ENCODE measurements at places on chromosomes 5 and 9.

DNA sequence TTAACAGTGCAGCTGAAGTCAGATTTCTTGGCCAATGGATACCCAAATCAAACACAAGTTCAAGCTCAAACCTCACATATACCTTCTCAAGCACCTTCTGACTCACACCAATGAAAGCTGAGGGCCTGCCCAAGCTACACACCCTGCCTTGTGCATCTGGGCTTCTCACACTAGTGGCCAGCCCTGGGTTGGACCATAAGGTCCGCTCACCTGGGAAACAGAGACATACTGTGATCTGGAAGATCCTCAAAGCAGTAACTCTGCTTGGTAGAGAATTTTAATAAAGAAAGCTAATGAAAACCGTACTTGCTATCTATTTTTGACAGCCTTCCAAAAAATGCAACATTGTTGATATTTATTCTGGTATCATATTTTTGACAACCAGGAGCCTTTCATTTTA lies 7.4 kb upstream of the TRPM3 start:
- no peak for DNase-seq

DNA sequence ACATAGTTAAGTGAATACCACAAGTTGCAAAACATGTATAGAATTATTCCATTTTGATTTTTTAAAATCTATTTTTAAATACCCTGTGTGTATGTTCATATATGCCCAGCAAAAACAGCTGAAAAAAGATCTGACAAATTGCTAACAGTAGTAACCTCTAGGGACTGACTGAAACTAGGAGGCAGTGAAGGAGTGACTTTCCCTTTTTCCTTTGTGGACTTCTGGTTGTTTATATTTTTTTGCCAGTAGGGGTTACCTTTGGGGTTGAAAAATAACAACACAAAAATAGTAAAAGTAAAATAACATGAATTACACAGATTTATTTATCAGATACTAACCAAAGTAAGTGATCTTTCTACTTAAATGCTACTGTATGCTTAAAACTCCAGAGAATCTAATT lies 2.9 kb downstream of the MEGF9 start:
- DNase-seq: no peak

GRCh38 chr5:93583768-93584595 lies 960 bp downstream of the NR2F1 start:
- DNase-seq: peak; percentile 41

- DNase-seq: no peak
Observed at GRCh38 chr5:59103303-59103702, 520.4 kb downstream of the RAB3C start.

DNA sequence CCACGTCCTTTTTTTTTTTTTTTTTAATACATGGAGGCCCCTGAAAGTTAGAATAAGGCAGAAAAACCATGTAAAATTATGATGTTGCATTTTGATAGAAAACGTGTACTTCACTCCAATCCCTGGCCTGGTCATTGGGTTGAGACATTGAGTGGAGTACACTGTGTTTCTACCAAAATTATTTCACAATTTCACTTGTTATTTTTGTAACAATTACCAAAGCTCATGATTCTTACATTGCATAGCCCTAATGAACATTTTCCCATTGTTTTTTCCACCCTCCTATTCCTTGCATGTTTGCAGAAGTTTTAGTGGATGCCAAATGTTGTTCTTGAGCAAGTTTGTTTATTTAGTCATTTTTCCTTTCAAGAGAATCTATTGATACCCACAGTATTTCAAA lies 21.9 kb downstream of the MAMDC2 start:
- no peak for DNase-seq

GRCh38 chr9:114304416-114305188 lies 18.3 kb upstream of the ORM1 start:
- no peak for DNase-seq

GRCh38 chr5:140977003-140977402 lies 10.7 kb downstream of the PCDHAC2 start:
- DNase-seq: no peak

DNA sequence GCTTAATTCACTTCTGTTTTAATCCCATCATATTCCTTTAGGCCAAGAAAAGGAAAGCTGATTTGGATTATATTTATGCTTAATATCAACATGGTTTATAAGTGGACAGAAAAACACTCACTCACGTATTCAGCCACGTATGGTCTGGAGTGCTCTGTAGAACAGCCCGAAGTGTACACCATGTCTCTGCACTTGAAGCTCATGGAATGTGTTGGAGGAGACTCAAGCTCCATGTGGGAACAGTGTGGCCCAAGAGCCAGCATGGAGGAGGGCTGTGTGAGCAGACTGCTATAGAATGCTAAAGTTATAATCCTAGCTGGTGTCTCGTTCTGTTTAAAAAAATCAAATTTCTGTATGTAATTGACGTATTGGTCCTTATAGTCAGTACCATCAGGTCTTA lies 32.9 kb downstream of the OTULINL start:
- DNase-seq: no peak

DNA sequence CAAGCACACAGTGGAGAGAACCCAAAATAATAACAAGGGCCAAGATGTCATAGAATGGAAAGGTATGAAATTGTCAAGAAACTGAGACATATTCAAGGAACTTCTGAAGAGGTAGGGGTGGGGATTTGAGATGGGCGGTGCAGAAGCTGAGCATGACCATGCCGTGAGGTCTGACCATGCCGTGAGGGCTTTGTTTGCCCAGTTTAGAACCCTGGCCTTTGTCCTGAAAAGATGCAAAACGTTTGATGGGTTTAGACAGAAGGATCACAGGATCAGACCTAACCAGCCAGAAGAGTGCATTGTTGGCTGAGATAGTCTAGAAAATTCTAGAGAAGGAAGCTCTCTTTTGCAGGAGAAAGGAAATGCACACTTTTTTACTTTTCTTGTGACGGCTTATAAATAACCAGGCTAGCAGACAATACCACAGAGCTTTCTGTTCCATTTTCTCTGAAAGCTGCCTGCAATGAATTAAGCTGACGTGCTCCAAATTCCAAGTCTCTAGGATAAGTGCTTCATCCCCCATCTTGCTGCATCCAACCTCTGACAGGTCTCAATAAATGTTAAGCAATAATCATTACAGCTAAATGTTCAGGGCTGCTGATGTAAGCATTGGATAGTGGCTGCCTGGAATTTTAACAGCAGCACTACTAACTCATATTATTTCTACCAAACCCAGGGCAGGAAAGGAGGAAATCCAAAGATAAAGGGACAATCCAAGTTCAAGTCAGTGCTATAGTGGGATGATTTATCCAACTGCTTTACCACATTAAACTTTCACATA lies 110.9 kb upstream of the IL6ST start:
- DNase-seq: no peak

GRCh38 chr5:55344392-55344992 lies 36.7 kb downstream of the MTREX start:
- peak; percentile 67 for DNase-seq

DNA sequence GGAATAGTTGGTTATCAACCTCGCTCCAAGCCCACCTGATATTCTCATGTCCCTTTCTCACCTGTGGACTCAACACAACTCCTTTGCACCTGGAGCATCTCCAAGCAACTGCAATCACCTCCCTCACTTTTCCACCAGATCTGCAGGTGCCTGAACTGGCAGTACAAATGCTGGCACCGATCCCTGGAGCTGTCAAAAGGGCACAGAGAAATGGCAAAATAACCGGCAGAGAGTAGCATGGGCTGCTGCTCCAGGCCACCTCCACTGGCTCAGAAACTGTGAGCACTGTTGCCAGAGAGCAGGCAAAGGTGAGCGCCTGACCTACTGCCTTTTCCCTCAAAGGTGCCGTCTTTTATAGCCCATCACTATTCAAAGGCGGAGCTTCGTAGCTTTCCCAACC lies 14.7 kb downstream of the EQTN start:
- DNase-seq: no peak

DNA sequence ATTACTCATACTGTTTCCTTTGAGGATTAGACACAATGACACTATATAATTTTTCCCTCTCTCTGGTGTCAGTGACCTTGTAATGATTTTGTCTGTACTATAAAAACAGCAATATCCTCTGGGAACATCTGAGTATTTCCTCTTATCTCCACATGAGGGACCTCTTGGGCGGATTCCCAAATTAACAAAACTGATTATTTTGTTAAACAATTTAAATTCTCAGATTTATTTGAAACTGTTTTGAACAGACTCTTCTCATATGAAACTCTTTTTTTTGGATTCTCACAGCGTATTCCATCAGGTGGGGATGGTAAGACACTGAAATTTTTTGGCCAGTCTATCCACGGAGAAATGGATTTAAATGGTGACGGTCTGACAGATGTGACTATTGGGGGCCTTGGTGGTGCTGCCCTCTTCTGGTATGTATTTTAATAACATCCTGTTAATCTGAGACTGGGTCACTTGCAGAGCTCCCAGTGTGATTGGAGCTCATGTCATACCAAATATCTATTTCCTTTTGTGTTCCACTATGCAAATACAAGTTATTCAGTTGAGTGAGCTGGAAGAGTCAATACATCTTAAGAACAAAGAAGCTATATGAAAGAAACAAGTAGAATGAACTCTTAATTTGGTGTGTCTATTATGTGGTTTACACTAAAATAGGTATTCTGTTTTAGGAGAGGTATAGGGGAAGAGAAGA lies 73.8 kb upstream of the ITGA2 start:
- peak; percentile 33 for DNase-seq

Measured in activated naive CD4-positive, alpha-beta T cell treated with Interleukin-2 at 50 U/mL for 16 hours (primary cell).